ENCODE measurements at places on chromosomes 13 and 19.

GRCh38 chr13:30786648-30787047 lies 51.3 kb downstream of the ALOX5AP start:
- no peak for DNase-seq

DNA sequence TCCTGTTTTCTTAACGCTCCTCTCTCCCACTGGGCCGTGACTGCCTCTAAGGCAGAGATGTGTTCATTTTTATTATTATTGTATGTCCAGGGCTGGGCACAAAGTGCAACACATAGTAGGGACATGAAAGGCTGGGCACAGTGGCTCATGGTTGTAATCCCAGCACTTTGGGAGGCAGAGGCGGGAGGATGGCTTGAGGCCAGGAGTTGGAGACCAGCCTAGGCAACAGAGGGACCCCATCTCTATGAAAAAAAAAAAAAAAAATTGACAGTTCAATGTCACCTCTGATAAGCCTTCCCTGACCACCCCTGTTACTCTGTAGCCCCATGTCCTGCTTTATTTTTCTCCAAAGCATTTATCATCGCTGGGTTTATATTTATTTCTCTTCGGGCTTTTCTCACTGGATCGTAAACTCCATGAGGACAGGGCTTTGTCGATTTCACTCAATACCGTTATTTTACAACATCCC lies 481 bp upstream of the SAE1 start:
- no peak for DNase-seq

DNA sequence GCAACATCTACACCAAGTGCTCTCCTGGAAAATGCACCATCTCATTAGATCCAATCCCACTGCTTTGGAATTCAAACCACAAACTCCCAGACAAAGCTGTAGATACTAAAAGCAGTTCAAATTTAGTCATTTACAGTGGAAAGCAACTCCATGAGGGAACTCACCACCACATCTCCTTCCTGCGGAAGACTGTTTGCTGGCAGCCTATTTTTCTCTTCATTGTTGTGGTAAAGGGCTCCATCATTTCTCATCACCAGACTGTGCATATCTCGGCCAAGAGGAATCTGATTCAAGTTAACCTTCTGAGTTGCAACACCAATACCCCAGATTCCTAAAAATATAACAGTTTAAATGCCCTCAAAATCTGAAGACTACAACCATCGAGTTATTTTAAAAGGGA lies 8.4 kb downstream of the SPRYD7 start:
- no peak for DNase-seq

DNA sequence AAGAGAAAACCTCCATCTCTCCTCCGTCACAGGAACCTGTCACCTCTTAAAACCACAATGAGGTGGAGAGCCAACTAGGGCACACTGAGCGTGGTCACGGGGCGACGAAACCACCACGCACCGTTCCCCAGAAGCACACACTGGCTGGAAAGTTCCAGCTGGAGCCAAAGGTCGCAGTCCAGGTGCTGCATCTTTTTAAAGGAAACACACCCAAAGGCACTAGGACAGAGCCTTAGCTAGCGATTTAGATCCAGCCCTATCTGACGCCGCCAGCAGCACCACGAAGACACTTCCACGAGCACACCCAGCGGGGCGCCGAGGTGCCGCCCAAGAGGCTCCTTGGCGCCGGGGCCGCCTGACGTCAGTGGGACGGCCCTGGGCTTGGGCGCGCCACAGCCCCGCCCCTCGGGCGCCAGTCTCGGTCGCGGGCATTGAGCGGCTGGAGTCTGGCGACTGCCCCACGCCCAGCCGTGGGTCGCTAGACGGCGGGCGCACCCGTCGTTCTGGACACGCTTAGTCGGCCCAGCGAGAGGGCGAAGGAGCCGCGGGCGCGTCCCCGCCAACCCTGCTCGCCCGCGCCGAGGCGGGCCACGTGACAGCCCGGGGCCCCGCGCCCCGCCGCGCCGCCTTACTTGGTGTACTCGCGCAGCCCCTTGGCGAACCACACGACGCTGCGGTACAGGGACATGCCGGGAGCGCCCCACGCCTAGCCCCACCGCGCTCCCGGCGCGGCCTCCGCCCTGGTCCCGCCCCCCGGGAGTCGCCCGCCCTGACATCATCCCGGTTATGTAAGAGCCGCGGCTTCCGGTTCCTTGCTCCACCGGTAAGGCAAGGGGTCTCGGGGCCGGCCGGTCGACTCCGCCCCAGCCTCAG lies at the start of gene DHRS12:
Gene DHRS12 (minus strand): TSS at position 742 of the 873 bp plus-strand sequence. CDS start 4,504 bp downstream, outside the sequence.
- peak; percentile 50 for DNase-seq

DNA sequence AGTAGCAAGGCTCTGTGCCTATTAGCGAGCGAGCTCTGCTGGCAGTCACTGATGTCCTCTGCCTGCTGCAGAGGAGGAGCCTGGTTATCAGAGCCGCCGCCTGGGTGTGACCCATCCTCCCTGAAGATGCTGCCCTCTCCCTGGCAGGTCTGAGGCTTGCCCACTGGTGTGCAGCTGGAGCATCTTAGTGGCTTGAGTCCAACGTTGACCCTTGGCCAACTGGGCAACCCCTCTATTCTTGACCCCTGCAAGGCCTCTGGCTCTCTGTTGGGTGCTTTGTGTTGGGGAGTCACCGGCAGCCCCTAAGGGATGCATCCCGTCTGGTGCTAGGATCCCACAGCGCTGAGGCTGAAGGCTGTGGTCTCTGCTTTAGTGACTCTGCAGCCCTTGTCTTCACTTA lies 277.9 kb upstream of the SOX1 start:
- DNase-seq, result no peak

DNA sequence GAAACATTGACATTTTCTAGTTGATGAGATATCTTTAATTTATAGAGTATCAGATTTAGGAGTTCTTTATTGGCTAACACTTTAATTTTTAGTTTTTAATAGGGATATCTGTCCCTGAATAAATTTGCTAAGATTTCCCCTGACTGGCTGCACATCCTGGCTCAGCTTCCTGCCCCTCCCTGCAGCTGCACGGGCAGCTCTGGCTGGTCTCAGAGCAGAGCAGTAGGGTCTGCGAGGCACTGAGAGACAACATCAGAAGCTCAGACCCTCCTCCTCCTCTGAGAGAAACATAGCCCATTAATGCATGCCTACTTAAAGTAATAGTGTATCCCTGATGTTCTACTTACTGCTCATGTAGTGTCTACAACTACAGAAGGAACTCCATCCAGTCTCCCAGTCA lies 139.2 kb downstream of the TNFSF13B start:
- DNase-seq, result no peak

- DNase-seq, result no peak
Observed at GRCh38 chr19:7869910-7870511, 4.2 kb downstream of the PRR36 start.

- no peak for DNase-seq
Observed at GRCh38 chr19:45168767-45169351, 8.1 kb upstream of the NKPD1 start.

- DNase-seq, result no peak
Observed at GRCh38 chr13:112605531-112605990, 17.6 kb upstream of the TUBGCP3 start.

DNA sequence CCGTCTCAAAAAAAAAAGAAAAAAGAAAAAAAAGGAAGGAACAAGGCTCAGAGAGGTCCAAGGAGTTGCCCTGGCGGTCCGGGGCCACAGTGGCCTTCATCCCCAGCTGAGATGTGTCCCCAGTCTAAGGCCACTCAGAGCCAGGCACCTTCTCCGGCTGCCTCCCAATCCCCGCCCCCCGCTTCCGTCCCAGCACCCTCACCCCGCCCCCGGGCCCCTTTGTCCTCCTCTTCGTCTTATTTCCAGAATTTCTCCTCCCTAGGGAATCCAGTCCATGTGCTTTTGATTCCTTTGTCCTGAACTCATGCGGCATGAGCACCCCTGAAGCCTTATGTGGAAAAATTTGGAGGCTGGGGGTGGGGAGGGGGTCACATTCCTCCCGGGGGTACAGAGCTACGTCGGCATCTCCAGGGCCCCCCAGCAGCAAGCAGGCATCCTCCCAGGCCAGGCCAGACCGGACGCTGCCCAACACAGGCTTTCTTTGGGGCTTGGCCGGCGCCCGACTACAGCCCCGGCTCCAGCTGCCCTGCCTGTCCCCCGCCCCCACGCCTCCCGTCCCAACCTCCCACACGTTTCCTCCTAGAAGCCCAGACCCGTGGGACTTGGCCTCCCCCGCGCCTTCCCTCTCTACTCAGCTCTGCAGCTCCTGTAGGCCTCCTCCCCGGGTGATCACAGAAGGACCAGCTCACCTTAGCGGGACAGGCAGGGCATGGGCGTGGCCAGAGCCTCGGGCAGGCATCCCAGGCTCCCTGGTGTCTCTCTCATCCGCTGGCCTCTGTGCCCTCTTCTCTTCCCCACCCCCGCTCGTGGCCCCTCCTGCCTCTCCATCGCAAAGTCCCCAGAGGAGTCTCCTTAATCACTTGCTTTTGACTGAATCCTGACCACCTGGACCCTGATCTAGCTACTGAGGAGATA lies 17.8 kb upstream of the ADGRE5 start:
- peak; percentile 72 for DNase-seq

GRCh38 chr13:67630640-67631039 lies 400.5 kb upstream of the PCDH9 start:
- DNase-seq, result no peak

- no peak for DNase-seq
Observed at GRCh38 chr19:16446724-16447368, 24.9 kb downstream of the EPS15L1 start.

DNA sequence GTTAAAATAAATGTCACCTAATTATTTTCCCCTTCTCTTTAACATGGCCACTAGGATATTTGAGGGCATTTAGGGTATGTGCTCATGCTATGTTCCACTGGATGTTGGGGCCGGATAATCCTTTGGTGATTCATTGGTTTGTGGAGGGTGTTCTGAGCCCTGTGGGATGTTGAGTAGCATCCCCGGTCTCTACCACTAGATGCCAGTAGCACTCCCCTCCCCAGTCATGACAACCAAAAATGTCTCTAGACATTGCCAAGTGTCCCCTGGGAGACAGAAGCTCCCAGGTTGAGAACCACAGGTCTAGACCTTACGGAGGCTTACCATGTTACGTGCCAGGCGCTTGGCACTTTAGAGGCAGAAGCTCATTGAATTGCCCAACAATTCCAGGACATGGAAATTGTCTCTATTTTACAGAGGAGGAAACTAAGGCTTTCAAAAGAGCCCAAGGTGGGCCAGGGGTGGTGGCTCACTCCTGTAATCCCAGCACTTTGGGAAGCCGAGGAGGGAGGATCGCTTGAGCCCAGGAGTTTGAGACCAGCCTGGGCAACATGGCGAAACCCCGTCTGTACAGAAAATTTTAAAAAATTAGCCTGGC lies 14.1 kb downstream of the SHANK1 start:
- DNase-seq, result peak; percentile 36

- no peak for DNase-seq
Observed at GRCh38 chr19:34985249-34986022, 14.7 kb upstream of the GRAMD1A start.

GRCh38 chr13:80030491-80030890 lies 310.4 kb downstream of the SPRY2 start:
- no peak for DNase-seq

DNA sequence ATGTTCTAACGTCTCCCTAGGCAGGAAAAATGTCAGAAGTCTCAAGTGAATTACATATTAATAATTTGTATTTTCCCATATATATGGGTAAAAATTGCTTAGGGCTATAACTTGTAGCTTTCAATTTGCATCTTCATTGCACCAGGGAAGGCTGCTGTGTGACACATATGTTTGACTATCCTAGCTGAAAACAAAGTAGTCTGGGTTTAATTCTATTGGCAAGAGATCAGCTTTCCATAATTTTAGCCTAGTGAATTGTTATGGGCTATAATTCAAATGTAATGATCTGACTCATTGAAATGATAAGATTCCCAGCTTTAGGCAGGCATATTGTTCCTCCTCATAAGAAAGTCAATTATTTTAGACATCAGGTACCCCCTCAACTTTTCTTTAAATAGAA lies 553.1 kb downstream of the DCT start:
- no peak for DNase-seq

GRCh38 chr13:43277142-43277541 lies 253.8 kb downstream of the DNAJC15 start:
- no peak for DNase-seq

GRCh38 chr13:39783051-39783450 lies 127.6 kb downstream of the COG6 start:
- peak; percentile 9 for DNase-seq

DNA sequence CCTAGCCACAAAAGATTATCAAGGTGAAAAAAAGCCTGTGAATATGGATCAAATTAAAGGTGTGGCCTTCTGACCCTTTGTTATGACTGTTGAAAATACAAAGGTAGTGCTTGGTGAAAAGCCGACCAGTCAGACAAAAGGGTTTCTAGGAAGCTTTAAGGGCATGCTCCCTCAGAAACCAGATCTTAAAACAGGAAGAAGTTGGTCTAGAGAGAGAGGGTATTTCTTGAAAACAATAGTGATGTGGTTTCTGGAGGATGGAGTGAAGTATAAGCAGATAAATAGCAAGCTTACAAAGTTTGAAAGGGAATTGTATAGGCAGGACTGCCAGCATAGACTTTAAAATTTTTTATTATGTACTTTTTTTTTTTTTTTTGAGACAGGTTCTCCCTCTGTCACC lies 5.0 kb upstream of the EID2 start:
- DNase-seq, result no peak

GRCh38 chr19:44657211-44657921 lies 13.7 kb downstream of the PVR start:
- no peak for DNase-seq

GRCh38 chr19:58355908-58356765 lies 2.8 kb upstream of the A1BG start:
- DNase-seq, result peak; percentile 32

GRCh38 chr19:4425537-4425936 lies 23.1 kb downstream of the CHAF1A start:
- no peak for DNase-seq

GRCh38 chr13:46039411-46040182 lies 12.9 kb downstream of the ZC3H13 start:
- DNase-seq, result no peak

DNA sequence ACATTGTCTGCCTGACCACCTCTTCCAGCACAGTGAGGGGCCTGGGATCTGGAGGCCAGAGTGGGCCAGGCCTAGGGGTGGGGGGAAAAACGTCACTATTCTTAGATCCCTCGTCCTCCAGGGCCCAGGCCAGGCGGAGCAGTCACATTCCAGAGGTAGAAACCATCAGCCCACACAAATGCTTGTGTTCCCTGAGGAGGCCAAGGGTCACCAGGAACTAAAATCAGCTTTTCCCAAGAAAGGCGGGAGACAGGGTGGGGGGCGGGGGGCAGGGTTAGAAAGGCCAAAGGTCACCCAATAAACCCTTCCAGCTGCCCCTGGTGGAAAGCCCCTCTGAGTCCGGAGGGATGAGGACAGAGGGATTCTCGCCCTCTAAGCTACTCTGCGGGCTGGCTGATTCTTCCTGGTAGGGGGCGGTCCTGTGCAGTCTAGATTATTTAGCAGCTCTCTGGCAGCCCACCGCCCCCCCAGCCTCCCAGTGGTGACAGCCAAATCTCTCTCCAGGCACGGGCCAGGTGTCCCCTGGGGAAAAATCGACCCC lies 23.5 kb upstream of the CCL25 start:
- no peak for DNase-seq

Measured in DMS79 treated with DMSO at 0.1 percent for 48 hours (cell line).